Activated T-cell treated with anti-CD3 and anti-CD28 coated beads, Interleukin-2, amount 50 U/mL, for 4 hours (primary cell): ENCODE measurements at places on chromosomes 13 and 19. TPM values are rescaled to one million over a fixed set of nuclear protein-coding genes. Genes with fewer than 3 reads are reported as not detected.

The CDC37 gene
- 311 TPM for total RNA-seq

The ZNF135 gene
- 0.48 TPM for total RNA-seq

The TNNI3 gene
- total RNA-seq = not detected

The ACP4 gene
- total RNA-seq = not detected

The NECTIN2 gene
- 1.4 TPM for total RNA-seq

The CGB5 gene
- not detected for total RNA-seq

The SLC27A5 gene
- 19.8 TPM for total RNA-seq

The RNF113B gene
- total RNA-seq = not detected

The HIPK4 gene
- total RNA-seq = not detected

The IFNL3 gene
- total RNA-seq = not detected

The MEIOSIN gene
- total RNA-seq = not detected

The NKPD1 gene
- total RNA-seq = 0.30 TPM

The ZFP14 gene
- 1.1 TPM for total RNA-seq

The PAF1 gene
- 50.2 TPM for total RNA-seq

The SELENOV gene
- total RNA-seq = not detected

The BICRA gene
- 11.9 TPM for total RNA-seq

The LILRA6 gene
- total RNA-seq = not detected

The C19orf33 gene
- not detected for total RNA-seq

The MCEMP1 gene
- not detected for total RNA-seq

The CGB8 gene
- total RNA-seq = not detected

The ZNF888 gene
- total RNA-seq = 0.98 TPM

The CLDND2 gene
- total RNA-seq = 5.3 TPM

The ASPDH gene
- total RNA-seq = not detected

The GADD45B gene
- total RNA-seq = 72.8 TPM

The KLHL1 gene
- not detected for total RNA-seq

The IGSF23 gene
- total RNA-seq = not detected

The CERS1 gene
- 0.13 TPM for total RNA-seq

The FFAR1 gene
- total RNA-seq = not detected

The LILRB2 gene
- not detected for total RNA-seq

The FPR3 gene
- not detected for total RNA-seq

The KIR2DL4 gene
- total RNA-seq = not detected

The ZNF709 gene
- total RNA-seq = 0.87 TPM

The ZNF565 gene
- total RNA-seq = 1.9 TPM

The ZNF568 gene
- total RNA-seq = 6.7 TPM

The ZNF773 gene
- 4.5 TPM for total RNA-seq
